ENCODE measurements at places on chromosomes 2 and 18.
A peak's percentile ranks its signal among the peaks of the same experiment; 100 is the strongest.

DNA sequence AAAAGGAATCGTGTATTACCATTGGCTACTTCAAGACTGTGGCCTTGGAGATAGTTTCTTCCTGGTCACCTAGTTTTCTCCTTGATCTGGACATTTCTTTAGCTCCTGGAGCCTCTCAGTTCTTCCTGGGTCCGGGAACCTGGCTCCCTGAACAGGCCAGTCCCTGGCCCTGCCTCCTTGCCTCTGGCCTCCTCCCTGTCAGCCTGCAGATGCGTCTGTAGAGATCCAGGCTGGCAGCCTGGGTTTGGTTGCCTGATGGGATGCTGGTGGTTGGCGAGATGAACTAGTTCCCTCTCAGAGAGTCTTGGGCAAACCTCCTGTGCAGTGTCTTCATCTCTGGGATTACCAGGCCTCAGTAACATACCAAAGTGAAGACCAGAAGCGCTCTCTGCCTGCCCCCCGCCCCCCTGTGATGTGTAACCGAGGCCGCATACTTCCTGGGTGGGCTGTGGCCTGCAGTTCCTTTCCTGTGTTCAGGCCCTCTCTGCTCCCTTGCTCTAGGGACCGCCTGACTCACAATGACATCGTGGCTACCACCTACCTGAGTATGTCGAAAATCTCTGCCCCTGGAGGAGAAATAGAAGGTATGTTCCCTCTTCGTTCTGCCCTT, 85.4 kb downstream of the DYSF start:
- DNase-seq = no peak

- DNase-seq = peak; percentile 85
Observed at GRCh38 chr18:12336887-12337286, 28.8 kb downstream of the TUBB6 start.

DNA sequence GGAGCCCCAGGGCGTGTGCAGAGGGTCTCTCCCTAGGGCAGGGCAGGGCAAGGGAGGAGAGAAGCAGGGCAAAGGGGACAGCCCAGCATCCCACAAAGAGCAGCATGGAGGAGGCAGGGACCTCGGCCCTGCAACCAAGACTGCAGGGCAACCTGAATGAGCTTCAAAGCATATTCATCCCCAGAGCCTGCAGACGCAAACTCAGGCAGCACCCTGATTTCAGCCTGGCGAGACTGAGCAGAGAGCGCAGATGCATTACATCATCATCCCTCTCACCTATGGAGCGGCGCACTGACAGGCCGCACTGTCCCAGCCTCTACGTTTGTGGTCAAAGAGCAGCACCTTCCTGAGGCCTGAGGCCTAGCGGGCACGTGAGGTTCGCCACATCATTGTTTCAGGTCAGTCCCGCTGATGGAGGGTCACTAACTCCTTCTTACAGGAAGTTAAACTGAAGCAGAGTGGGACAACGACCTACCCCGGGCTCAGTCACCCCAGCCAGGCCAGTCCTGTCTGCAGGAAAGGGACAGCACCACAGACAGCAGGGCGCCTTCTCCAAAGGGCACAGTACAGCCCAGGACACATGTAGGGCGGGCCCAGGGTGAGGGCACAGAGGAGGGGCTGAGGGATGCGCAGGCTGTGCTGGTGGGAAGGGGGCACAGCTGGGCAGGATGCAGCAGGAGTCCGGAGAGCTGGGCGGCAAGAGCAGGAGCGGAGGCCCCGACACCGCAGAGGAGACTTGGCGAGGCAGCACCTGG, 67.2 kb upstream of the RAB6C start:
- no peak for DNase-seq

DNA sequence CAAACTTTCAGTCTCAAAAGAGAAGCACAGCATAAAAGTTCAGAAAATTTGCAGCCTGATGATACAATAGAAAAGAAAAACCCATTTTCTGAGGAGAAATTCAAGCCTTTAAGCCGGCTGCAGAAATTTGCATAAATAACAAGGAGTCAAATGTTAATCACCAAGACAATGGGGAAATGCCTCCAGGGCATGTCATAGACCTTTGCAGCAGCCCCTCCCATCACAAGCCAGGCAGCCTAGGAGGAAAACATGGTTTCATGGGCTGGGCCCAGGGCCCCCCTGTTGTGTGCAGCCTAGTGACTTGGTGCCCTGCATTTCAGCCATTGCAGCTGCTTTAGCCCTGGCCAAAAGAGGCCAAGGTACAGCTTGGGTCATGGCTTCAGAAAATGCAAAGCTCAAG, 54.1 kb upstream of the CAVIN2 start:
- DNase-seq = no peak

Data from fibroblast of skin of abdomen (primary cell).